CD8-positive, alpha-beta memory T cell (primary cell): ENCODE measurements at places on chromosomes 2 and 18. TPM values are rescaled to one million over a fixed set of nuclear protein-coding genes. Genes with fewer than 3 reads are reported as not detected.

DNA sequence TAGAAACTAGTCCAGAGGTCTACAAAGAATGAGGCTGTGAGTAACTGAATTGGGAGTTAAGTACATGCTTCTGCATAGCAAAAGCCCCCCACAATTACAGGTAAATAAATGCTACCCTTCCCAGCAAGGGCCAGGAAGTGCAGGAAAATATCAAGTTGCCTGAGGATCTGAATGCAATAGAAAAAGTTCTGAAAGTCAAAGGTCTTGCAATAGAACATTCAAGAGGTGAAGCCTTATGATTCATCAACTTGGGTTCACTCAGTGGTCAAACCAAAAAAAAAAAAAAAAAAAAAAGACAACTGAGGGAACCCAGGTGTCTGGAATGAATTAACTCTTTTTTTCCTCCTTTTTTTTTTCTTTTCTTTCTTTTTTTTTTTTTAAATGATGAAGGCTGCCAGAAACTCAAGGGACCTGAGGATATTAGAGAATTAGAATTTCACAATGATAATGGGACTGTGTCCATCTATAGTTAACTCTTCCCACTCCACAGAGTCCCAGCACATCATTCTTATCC is 42.9 kb upstream of the RFX8 start:
- peaks cover 5% of the 10 kb centered on the region for H3K4me1 ChIP-seq
- no peak overlapping the region for H3K27ac ChIP-seq
- no peaks in the 10 kb centered on the region for H3K27me3 ChIP-seq
- H3K4me3 ChIP-seq, result no peak overlapping the region
- H3K36me3 ChIP-seq, result no peaks in the 10 kb centered on the region
- DNase-seq, result no peak

- no peaks in the 10 kb centered on the region for H3K27me3 ChIP-seq
- no peaks in the 10 kb centered on the region for H3K36me3 ChIP-seq
- DNase-seq, result no peak
- no peak overlapping the region for H3K27ac ChIP-seq
These were observed 255.4 kb upstream of the CHAC2 start for GRCh38 chr2:53512071-53512826.

GRCh38 chr2:43003702-43004101 is 211.3 kb upstream of the HAAO start:
- no peaks in the 10 kb centered on the region for H3K36me3 ChIP-seq
- DNase-seq, result no peak
- no peaks in the 10 kb centered on the region for H3K4me1 ChIP-seq

DNA sequence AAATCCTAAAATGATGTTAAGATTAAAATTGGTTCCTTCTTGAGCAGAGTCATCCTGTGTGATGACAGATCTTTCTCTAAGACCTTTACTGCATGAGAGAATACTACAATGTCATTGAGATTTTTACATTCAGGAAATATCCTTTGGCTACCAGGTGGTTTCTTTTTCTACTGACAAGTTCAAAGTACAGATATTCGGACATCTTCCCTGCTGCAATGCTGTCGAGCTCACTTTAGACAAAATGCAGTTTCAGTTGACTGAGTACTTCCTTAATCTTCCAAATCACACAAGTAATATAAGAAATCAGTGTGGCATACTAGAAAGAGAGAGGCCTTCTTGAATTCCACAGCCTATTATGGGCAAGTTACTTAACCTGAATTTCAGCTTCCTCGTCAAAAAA is 207.9 kb upstream of the ACVR2A start:
- H3K27ac ChIP-seq, result no peak overlapping the region
- DNase-seq, result no peak
- no peaks in the 10 kb centered on the region for H3K36me3 ChIP-seq

DNA sequence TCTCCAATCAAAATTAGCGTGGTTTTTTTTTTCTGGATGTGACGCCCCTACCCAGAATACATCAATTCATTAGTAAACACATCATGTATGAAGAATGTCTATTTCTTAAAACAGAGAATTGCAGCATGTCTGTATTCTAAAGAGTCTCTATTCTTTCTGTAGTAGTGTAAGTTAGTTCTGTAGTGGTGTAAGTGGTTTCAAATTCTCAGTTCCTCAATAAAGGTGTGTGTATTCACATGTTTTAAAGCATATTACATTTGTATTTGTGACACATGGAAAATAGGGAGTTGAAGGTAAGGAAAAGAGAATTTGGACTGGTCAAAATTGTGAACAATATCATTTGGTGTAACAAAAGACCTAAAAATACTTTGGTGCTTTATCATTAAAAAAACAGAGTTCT is 8.0 kb upstream of the GPR75 start:
- no peak overlapping the region for H3K4me3 ChIP-seq
- DNase-seq, result no peak
- H3K36me3 ChIP-seq, result peaks cover 23% of the 10 kb centered on the region
- H3K27me3 ChIP-seq, result no peaks in the 10 kb centered on the region
- H3K27ac ChIP-seq, result no peak overlapping the region

- H3K27ac ChIP-seq, result no peak overlapping the region
- no peak for DNase-seq
- no peaks in the 10 kb centered on the region for H3K4me1 ChIP-seq
- no peaks in the 10 kb centered on the region for H3K36me3 ChIP-seq
- no peaks in the 10 kb centered on the region for H3K27me3 ChIP-seq
These were observed 196.6 kb upstream of the SALL3 start for GRCh38 chr18:78782951-78783563.

GRCh38 chr2:65159906-65160305 is 30.0 kb upstream of the RAB1A start:
- no peaks in the 10 kb centered on the region for H3K36me3 ChIP-seq
- H3K4me3 ChIP-seq, result no peak overlapping the region
- H3K27me3 ChIP-seq, result no peaks in the 10 kb centered on the region
- DNase-seq, result no peak
- H3K27ac ChIP-seq, result no peak overlapping the region

GRCh38 chr2:109408043-109408335 is 205.8 kb downstream of the SEPTIN10 start:
- no peaks in the 10 kb centered on the region for H3K36me3 ChIP-seq
- H3K4me1 ChIP-seq, result no peaks in the 10 kb centered on the region
- no peaks in the 10 kb centered on the region for H3K27me3 ChIP-seq
- H3K4me3 ChIP-seq, result no peak overlapping the region
- DNase-seq, result no peak

DNA sequence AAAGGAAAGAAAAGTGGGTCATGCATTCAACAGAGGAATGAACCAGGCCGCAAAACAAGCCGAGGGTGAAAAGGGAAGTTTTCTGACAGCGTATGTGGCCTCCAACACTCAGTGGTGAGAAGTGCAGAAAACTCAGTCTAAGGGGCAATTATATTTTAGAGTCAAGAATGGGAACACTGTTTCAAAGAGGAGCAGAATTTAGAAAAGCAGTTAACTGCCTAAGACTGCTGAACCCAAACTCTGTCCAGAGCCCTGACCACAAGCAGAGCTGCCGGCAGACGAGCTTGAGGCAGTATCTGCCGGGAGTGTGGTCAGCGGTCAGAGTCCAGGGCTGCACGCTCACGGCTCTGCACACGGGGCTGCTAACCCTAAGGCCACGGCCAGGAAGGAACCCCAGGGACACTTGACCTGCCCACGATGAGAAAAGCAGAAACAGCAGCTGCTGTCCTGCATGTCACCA is 347.0 kb upstream of the ID2 start:
- H3K36me3 ChIP-seq, result no peaks in the 10 kb centered on the region
- H3K4me3 ChIP-seq, result no peak overlapping the region
- DNase-seq, result no peak

GRCh38 chr18:47983946-47984345 is 53.5 kb upstream of the SMAD2 start:
- no peak overlapping the region for H3K4me3 ChIP-seq
- no peaks in the 10 kb centered on the region for H3K4me1 ChIP-seq
- no peak overlapping the region for H3K27ac ChIP-seq
- no peak for DNase-seq
- no peaks in the 10 kb centered on the region for H3K36me3 ChIP-seq
- no peaks in the 10 kb centered on the region for H3K27me3 ChIP-seq

DNA sequence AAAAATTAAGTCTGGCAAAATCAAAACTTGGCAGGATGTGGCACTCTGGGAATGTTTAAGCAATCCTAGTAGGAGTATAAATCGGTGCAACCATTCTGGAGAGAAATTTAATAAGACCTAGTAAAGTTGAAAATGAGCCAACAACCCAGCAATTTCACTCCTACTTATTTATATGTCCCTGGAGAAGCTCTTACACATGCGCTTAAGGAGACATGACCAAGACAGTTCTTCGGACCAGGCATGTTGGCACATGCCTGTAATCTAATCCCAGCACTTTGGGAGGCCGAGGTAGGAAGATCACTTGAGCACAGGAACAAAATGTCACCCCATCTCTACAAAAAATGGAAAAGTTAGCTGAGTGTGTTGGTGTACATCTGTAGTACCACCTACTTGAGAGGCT is 374.6 kb upstream of the LYPD1 start:
- no peak overlapping the region for H3K27ac ChIP-seq
- H3K27me3 ChIP-seq, result no peaks in the 10 kb centered on the region
- no peak overlapping the region for H3K4me3 ChIP-seq

- H3K27me3 ChIP-seq, result no peaks in the 10 kb centered on the region
- DNase-seq, result no peak
- no peaks in the 10 kb centered on the region for H3K36me3 ChIP-seq
- H3K4me3 ChIP-seq, result no peak overlapping the region
- no peak overlapping the region for H3K27ac ChIP-seq
These were observed 326.3 kb upstream of the ZNF521 start for GRCh38 chr18:25678221-25678620.

- no peak for DNase-seq
- no peaks in the 10 kb centered on the region for H3K4me1 ChIP-seq
- H3K27ac ChIP-seq, result no peak overlapping the region
- H3K27me3 ChIP-seq, result no peaks in the 10 kb centered on the region
These were observed 168.7 kb upstream of the GULP1 start for GRCh38 chr2:188122985-188123384.

DNA sequence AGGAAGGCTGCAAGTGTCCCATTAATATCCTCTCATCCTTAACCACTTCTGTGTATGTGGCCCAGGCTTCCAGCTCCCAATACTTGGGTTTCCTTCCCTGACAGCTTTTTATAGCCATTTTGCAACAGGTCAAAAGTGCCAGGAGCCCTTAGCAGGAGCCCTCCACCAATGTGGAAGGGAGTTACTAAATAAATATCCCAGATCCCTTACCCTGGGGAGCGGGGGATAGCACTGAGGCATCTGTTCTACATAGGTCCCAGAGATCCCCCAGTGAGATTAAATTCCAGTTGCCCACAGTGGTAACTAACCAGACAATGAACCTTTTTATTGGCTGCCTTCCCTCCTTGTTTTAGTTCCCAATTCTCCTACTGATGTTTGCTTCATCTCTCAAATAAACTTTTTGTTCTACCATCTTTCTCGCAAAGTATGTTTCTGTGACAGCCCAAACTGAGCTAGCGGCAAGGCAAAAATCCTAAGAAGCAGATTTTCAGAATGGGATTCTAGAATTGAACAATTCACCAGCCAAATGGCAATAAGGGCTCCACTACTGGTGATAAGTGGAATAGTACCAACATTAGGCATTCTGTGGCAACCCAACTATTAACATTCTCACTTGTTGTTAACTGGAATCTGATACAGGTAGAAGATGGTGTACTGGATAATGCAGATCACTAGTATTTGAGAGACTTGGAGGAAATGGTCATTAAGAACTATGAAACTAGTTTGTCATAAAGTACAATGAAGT is 83.9 kb upstream of the MAPRE2 start:
- no peak for DNase-seq
- H3K4me3 ChIP-seq, result no peak overlapping the region
- H3K27me3 ChIP-seq, result no peaks in the 10 kb centered on the region
- H3K4me1 ChIP-seq, result no peaks in the 10 kb centered on the region
- no peak overlapping the region for H3K27ac ChIP-seq

The RASGRP3 gene
- 3.1 TPM for total RNA-seq

The AQP4 gene
- total RNA-seq, result not detected

The TTN gene
- 0.83 TPM for total RNA-seq

The SKOR2 gene
- total RNA-seq, result not detected

The DNAH7 gene
- not detected for total RNA-seq

The SERPINB12 gene
- not detected for total RNA-seq

The C2orf72 gene
- total RNA-seq, result 0.18 TPM

The TNP1 gene
- total RNA-seq, result not detected
